ENCODE measurements at places on chromosomes 13 and 19.

- DNase-seq: no peak
Measured at GRCh38 chr19:56835401-56835800, 5.1 kb downstream of the PEG3 start.

DNA sequence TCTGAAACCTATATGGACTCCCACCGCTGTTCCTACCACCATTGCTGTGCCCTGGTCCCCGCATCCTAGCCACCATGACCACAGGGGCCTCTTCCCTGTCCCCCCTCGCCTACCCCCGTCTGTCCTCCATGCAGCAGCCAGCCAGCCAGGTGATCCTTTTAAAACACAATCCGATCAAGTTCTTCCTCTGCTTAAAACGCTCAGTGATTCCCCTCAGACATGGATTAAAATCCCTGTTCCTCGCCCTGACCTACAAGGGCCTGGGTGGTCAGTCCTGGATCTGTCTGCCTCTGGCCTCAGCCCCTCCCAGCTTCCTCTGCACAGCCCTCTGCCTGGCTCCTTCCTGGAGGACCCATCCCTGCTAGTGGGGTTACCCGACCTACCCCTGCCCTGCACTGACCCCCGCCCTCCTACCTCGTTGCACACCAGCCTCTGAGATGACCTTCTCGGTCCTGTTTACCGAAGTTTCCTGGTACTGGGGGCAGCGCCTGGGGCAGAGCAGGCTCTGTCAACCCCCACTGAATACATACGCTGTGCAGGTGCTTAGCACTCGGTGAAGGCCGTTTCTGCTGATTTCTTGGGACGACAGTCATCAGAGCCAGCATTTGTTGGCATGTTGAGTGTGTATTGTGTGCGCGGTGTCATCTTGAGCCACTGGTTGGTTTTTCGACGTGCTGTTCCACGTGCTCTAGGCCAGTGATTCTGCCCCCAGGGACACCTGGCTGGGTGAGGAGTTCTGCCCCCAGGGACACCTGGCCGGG lies 14.7 kb upstream of the LENG8 start:
- no peak for DNase-seq

DNA sequence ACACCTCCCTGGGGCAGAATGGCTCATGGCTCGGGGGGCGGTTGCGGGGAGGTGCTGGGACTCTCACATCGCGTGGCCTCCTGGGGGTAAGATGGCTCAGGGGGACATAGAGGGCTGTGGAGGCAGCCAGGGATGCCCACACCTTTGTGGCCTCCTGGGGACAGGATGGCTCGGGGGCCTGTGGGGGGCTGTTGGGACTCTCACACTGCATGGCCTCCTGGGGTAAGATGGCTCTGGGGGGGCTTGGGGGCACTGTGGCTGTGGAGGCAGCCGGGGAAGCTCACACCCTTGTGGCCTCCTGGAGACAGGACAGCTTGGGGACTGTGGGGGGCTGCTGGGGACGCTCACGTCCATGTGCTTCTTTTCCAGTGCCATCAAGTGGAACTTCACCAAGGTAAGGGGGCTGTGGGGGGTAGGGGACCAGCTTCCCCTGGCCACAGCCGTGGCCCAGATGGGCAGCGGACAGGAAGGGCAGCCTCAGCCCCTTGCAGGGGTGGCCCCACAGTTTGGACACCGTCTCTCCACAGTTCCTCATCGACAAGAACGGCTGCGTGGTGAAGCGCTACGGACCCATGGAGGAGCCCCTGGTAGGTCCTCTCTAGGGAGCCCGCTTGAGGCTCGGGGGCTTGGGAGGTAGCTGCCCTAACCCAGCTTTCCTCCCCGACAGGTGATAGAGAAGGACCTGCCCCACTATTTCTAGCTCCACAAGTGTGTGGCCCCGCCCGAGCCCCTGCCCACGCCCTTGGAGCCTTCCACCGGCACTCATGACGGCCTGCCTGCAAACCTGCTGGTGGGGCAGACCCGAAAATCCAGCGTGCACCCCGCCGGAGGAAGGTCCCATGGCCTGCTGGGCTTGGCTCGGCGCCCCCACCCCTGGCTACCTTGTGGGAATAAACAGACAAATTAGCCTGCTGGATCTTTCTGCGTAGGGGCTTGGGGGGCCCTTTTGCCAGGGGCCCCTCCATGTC lies 2.4 kb downstream of the GPX4 start:
- DNase-seq: no peak

DNA sequence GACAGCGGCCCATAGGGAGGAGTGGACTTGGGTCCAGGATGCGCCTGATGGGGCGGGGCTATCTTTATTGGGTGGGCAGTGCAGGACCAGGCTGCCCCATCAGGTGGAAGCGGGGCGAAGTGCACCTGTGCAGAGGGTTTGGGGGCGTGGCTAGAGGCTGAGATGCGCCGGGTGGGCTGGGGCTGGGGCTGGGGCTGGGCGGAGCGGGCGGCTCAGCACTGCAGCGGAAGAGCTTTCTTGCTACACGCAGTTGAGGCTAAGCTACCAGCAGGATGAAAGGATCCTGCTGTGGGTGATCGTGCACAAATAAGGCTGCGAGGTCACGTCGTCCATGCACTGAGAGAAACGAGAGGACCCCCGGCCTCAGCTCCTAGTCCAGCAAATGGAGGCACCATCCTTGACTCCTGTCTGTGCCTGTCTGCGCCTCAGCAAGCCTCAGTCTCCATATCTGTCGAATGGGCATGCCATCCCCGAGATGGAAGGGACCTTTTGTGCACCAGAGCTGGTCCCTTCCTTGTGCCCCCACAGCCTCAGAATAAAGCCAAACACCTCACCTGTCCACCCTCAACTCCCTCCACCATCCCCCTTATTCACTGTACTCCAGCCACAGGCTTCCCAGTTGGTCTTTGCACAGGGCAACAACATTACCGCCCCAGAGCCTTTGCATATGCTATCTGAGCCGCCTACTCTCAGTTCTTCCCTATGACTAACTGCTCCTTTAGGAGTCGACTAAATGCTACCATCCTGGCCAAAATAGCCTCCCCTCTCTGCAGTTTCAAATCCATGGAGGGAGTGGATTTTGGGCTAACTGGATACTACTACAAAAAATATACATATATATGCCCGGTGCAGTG lies 21.0 kb upstream of the HOMER3 start:
- no peak for DNase-seq

DNA sequence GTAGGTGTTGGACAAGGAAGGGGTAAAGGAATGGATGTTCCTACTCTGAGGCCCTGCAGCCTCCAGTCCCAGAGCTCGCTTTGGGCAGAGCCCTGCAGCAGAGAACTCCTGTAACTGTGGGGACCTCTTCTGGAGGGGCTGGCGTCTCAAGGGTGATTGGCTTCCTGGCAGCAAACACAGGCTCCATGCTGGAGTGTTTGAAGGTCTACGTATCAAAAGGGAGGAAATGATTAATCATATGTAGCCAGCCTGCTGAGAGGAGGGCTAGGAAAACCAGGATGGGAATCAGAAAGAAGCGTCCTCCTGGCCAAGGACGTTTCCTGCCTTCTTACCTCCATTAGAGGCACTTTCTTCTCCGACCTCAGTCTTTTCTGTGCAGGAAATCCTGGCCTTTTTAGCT lies 208.5 kb downstream of the TSHZ3 start:
- DNase-seq: no peak

- DNase-seq: no peak
Measured at GRCh38 chr13:100478107-100478809, 110.3 kb downstream of the GGACT start.

Measured in activated CD4-positive, alpha-beta T cell treated with anti-CD3 and anti-CD28 coated beads for 24 hours (primary cell).